ENCODE measurements at places on chromosomes 1 and 21.

- no peak for DNase-seq
Measured at GRCh38 chr1:205563927-205564441, 59.5 kb downstream of the CDK18 start.

GRCh38 chr1:94905207-94905606 lies 21.7 kb downstream of the CNN3 start:
- DNase-seq, result no peak

GRCh38 chr21:27703791-27704190 lies 736.9 kb upstream of the ADAMTS5 start:
- no peak for DNase-seq

- no peak for DNase-seq
Measured at GRCh38 chr1:233241759-233242158, 53.8 kb downstream of the PCNX2 start.

DNA sequence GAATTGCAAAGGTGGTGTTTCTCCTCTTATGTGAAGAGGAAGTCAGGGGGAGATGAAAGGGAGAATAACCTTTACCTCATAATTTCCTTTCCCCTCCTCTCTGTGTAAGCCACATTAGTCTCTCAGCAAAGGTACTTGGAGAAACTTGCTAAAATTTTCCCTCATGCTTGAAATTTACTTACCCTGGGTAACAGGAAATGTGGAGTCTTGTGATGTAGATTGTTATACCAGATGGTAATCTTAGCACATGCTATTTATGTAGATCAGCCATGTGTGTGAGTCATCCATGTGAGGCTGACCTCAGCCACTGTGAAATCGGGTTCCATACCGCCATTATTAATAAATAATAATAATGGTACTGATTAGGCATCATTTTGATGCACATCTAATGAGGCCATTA lies 128.4 kb downstream of the TGFB2 start:
- no peak for DNase-seq

DNA sequence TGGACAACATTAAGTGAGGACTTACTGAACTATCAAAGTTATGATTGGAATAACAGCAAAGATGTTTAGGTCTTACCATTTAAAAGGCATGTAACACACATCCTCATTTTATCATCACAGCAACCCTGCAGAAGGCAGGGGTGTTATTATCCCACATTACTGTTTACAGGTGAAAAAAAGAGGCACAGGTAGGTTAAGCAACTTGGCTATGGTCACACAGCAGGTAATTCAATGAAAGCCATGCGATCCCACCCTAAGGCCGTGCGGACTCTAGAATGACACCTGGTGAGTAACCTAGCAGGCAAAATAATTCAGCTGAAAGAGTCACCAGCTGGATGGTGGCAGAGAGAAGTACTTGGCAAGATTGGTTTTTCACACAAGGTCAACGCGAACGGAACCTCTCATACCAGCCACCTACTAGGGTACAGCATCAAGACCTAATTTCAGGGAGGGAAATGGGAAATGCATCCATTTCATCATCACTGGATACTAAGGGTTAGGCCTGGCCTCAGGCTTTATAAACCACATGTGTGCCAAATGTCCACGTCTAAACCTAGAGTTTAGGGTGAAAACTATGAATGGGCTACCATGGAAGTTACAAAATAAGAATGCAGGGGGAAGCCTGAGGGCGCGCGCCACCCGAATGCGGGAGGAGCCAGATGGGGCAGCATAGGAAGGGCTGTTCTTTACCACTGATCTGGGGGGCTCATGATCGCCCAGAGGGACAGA lies 85.3 kb downstream of the SLC66A1 start:
- no peak for DNase-seq

GRCh38 chr1:44416408-44416807 lies 11.4 kb downstream of the RNF220 start:
- no peak for DNase-seq

DNA sequence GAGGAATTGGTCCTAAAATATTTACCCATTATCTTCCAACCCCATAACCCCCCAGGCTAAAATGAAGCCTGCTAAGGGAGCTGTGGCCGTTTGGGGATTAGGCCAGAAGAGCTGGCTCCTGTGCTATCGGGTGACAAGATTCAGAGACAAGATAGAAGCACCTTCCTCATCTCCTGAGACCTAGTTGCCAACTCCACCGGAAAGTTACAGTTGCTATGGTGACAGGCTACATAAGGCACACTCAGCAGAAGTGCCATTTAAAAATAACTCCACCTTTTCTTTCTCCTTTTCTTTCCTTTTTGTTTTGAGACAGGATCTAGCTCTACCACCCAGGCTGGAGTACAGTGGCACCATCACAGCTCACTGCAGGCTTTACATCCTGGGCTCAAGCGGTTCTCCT lies 43.6 kb upstream of the ROR1 start:
- no peak for DNase-seq

DNA sequence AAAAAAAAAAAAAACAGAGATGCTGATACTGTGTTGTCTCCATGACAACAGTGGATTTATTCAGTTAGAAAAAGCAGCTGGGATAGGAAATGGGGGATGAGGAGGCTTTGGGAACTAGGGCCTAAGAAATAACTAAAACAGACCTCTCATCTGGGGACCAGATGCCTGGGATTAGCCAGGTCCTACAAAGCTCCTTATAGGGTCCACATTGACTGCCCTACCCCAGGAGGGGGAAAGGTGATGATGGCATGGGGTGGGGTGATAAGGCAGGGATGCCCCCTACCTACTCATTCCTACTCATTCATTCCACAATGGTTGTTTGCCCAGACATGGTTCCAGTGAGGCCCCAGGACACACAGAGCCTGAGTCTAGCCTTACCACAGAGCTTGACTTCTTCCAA lies 131.2 kb downstream of the PLXNA2 start:
- DNase-seq, result no peak

- no peak for DNase-seq
Measured at GRCh38 chr21:36436829-36437744, 42.8 kb downstream of the CLDN14 start.

DNA sequence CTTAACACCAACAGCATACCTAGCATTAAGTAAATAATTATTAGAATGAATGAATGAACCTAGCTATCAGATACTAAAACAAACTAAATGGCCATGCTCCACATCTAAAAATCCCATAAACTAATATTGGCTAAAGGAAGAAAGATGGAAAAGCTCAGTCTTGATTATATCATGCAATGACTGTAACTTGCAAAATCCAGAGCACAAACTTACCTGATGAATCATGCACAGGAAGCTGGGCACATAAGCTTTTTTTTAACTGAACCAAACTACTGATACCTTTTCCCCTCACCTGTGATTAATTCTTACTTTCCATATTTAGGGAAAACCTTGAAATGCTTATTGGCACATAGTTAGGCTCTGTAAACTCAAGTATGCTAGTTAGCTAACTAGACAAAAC lies 70.2 kb downstream of the KIF14 start:
- DNase-seq, result no peak

DNA sequence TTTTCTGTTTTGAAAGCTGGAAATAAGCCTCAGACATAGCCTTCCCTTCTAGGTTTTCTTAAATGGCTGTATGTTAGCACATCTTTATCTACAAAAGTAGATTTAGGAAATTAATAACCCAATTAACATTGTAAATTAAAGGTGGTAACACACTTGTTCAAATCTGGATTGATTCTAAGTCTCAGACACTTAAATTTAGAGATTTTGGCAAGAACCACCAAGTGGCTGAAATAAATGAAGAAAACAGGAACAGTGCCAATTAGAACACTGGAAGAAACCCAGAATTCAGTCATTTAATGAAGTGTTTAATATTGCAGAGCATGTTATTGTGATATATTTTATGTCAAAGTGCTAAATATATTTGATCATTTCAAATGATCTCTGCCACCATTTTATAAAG lies 628.2 kb downstream of the USP25 start:
- no peak for DNase-seq

- DNase-seq, result no peak
Measured at GRCh38 chr1:27726173-27727044, 648 bp downstream of the FAM76A start.

GRCh38 chr1:199033661-199034060 lies 394.8 kb downstream of the PTPRC start:
- DNase-seq, result no peak

DNA sequence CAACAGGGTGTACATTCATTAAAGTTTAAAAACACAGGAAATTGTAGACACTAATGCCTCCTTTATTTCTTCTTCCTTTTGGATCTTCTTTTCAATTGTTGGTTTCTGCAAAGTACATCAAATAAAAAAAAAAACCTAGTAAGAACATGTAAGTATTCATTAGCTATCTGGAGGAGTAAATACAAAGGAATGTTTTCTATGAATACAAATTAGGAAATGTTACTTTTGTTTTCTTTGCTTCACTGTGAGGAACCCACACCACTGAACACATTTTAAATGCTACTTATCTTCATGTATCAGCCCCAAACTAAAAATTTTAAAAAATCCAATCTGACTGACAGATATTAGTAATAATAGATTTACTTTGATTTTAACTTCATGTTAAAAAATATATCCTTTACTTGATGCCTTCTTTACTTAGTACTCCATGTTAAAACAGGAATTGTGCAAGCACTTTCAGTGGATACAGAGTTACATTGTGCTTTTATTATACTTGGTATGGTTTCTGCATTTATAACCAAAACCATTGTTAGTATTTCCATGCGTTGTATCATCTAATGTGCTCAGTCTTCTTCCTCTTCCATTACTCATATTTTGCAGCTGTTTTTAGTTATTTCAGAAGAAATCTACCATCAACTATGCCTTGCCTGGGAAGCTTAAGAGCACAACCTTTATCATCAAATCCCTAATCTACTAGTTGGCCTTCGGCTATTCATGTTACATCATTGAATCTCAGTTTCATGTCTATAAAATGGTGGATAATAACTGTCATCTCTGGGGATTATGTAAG lies 236.9 kb upstream of the DPYD start:
- DNase-seq, result no peak

GRCh38 chr1:219732814-219733491 lies 120.0 kb upstream of the ZC3H11B start:
- no peak for DNase-seq

GRCh38 chr1:214476986-214477870 lies 74.2 kb downstream of the PTPN14 start:
- no peak for DNase-seq

- no peak for DNase-seq
Measured at GRCh38 chr1:28110555-28110954, 22.1 kb upstream of the EYA3 start.

DNA sequence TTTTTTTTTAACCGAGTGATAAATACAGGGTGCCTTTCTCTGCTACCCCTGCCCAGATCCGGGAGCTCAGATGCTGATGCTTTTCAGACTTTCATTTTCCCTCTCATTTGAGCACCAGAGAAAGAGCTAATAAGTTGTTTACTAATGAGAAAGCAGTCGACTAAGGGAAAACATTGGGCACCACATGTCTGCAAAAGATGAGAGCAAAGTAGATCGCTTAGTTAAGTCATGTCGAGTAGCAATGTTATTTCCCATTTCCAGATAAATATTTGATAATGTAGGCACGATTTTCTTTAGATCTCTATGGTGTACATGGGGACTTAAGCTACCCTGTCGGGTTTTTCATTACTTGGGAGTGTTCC lies 1.2 kb downstream of the PKN2 start:
- DNase-seq, result no peak

GRCh38 chr1:25017436-25018109 lies 87.5 kb upstream of the RUNX3 start:
- DNase-seq, result no peak

DNA sequence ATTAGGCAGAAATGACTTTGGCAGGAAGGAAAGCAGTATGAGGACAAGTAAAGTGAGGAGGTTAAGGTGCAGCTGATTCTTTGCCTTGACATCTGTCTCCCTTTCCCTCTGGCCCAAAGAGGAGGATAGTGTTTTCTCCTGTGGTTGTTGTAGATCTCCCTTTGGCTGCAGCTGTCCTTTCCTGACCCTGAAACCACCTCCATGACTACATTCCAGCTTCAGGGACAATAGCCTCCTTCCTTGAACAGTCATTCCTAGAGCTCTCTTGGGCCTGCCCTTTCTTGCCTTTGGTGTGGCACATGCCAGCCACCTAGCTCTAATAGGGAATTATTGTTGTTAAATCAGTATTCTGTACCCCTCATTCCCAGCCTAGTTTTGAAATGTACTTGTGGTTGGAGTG lies 6.2 kb downstream of the ZMYM1 start:
- no peak for DNase-seq

- DNase-seq, result no peak
Measured at GRCh38 chr21:36441715-36442114, 38.2 kb downstream of the CLDN14 start.

DNA sequence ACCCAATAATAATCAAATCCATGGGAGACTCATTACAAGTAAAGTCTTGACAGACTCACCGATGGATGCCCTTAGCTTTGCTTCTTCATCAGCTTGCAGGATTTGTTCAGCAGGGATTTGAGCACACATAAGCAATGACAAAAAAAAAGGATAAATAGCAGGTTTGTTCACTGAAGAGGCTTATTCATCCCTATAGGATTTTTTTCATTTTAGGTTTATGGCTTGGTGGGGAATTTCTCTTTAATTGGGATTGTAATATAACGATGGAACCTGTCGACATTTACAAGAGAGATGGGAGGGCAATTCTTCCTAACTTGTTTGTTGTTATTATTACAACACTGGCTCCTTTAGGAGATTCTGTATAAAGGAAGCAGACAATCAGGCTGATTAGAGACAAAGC lies 649.1 kb upstream of the PLXNA2 start:
- no peak for DNase-seq

Data from naive thymus-derived CD8-positive, alpha-beta T cell (primary cell).